HL-60 (cell line): ENCODE measurements at places on chromosomes 5 and 9.
A peak's percentile ranks its signal among the peaks of the same experiment; 100 is the strongest.

DNA sequence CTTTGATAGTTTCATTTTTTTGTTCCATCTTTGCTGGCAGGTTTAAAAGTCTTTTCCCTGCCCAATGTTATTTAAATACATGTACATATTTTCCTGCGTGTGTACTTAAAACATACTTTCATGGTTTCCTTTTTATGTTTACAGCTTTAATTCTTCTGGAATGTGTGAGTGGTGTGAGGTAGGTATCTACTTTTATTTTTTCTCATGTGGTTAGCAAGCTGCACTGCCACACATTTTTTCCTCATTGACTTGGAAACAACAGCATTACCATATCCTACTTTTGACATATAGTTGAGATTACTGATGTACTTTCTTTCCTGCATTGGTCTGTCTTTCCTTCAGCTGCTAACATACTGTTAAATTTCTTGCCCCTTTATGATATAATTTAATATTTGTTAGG is 51.4 kb upstream of the COL15A1 start:
- DNase-seq: no peak

DNA sequence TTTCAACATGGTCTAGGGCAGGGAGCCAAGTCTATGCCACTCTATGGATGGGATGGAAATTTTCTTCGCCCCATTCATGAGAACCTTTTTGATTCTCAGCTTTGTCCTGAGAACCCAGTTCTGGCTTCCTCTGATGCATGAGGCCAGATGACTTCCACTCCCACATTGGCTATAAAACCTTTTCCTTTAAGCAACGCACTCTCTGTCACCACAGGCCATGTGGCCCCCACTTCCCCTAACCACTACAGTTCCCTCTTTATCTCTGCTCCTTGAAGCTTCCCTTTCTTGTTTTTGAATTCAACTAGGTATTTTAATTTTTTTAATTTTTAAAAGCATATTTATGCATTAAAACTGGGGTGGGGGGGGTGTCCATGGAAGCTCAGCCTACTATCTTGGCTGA is 401.3 kb downstream of the ENC1 start:
- peak; percentile 76 for DNase-seq

DNA sequence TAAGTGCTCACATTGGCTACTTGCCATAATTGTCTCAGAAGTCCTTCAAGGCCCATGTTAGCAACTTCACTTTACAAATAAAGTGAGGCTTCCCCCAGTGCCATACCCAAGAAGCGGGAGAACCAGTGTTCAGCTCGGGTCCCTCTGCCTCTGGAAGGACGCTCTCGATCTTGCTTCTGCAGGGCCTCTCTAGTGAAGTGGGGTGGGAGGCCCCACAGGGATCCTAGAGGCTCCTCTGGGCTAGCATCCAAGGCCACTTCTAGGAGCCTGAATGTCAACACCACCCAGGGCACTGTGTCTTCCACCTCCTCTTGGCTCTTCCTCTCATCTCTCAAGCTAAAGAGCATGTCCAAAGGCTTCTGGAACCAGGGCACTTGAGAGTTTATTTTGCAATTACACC is 282.5 kb downstream of the GADD45G start:
- DNase-seq: no peak

GRCh38 chr5:72818866-72819534 is 2.5 kb downstream of the TNPO1 start:
- DNase-seq: no peak

DNA sequence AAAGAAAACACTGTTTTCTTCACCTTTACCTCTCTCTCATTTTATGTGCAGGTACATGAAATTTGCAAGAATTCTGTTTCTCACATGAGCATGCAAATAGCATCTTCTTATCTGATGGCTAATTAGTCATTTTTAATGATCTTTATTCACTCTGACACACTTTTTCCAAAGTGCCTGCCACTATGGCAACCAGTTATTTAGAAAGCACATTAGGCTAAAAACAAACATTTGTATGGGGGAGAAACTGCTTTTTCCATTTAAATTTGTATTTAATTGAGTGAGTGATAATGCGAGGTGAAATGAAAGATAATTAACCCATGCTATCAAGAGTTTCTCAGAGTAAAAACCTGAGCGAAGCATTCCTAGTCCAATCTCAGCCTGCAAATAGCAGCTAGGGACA is 365.0 kb downstream of the MAT2B start:
- no peak for DNase-seq

- DNase-seq: no peak
Observed at GRCh38 chr5:72651779-72652178, 144.6 kb upstream of the ZNF366 start.

DNA sequence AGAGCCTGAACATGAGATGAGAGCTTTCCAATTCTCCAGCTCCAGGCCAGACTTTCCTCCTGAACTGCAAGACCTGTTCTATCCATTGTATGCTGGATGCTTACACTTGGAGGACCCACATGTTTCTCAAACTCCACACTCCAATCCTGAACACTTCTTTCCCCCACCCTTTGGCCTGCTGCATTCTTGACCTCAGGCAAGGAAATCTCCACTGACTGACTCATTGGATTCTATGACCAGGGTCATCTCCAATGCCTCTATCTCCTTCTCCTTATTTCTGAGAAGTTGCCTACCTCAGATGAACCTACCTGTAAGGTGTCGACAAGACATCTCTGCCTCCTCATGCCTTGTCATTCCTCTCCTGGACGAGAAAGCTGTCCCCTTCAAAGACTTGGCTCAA is 153.6 kb downstream of the CRB2 start:
- no peak for DNase-seq

- DNase-seq: no peak
Observed at GRCh38 chr5:145680767-145681166, 154.4 kb downstream of the PRELID2 start.

DNA sequence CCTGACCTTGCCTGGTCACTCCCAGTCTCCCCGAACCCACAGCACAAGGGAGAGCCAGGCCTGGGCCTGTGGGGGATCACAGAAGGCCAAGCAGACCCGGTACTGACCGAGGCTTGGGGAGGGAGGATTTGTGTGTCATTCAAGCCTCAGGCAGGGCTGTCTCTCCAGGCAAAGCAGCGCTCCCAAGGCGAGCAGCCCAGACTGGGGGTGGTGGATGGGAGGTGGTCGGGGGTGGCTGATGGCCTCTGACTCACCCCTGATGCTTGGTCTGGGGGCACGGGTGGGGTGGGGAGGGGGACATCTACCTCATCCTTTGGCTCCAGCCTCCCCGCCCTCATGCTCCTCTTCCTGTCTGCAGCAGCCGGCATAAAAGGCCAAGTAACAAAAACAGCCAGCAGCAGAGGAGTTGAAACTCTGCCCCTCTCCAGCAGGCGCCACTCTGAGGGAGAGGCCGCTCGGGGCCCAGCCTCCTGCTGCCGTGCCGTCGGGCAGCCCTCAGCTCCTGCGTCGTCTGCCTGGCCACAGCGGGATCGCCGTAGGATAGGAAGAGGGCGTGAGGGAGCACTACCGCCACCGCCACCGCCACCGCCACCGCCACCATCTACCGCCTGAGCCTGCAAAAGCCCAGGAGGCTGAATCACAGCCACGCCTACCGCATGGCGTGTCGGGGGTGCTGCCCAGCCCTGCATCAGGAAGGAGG is 166.0 kb downstream of the OLFM1 start:
- DNase-seq: no peak

DNA sequence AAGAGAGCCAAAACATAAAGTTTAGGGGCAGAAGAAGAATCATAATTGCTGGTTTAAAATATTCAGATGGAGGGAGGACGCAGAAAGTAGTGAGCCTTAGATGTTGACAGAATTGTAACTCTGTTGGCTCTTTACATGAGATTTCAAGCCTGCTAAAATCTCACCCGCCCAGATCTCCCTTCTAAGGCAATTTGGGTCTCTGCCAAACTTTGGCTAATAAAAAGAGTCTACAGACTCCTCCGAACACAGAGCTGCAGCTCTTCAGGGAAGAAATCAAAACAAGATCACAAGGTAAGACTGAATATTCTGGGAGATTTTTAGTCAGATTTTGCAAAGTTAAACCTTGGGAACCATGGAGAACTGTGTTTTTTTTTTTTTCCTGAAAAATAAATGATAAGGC is at the start of gene IL33:
TSS of gene IL33 (plus strand) at position 246 of the 400 bp plus-strand sequence. CDS start 25,888 bp downstream, outside the sequence.
- no peak for DNase-seq

DNA sequence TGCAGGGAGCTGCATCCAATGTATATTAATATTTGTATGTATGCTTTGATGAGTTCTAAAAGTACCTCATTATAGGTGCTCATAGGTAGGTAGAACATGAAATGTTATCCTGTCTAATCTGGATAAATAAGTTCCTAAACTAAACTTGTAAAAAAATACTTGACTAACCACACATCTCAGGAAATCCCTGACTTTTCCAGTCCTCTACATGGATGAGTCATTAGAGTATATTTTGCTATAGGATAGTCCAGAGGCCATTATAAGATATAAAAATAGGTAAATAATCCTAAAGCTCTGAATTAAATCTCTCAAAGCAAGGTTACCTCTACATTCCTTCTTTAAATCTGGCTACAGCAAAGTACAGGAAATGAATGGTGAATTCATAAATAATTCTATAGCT is 404.3 kb downstream of the RAB3C start:
- DNase-seq: no peak

DNA sequence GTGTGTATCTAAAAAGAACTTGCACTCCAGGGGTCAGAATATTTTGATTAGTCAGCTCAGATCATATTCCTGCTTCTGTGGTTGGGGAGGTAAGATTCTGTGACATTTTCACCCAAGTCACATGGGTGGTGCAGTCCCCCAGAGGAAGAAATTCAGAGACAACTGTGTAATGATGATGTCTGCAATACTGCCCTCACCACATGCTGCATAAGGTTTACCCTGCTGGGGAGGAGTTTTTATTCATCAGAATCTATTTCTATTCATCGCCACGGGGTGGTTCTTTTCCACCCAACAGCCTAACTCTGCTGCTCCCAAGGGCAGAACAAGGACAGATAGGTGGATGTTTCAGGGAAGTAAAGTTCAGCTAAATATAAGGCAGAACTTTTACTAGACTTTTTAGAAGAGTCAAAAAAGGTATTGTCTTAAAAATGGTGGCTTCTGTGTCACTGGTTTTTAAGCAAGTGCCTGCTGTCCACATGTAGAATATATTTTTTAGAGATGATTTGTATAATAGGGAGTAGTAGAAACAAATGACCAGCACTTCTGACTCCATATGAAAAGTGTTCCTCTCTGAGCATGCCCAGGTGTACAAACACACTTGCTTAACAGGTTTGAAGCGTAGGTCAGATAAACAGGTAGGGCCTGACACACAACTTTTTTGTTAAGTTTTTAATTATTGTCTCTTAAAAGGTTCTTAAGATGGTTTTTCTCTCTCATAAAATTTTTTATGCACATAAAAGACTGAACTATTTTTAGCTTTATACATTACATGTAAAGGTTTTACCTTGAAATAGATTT is 352.7 kb downstream of the LRRC70 start:
- DNase-seq: no peak

GRCh38 chr5:6493681-6494454 is 45.2 kb downstream of the UBE2QL1 start:
- DNase-seq: no peak

- DNase-seq: no peak
Observed at GRCh38 chr5:178808886-178809285, 50.9 kb upstream of the ZNF354B start.

GRCh38 chr9:117184173-117184572 is 230.7 kb downstream of the ASTN2 start:
- DNase-seq: no peak

DNA sequence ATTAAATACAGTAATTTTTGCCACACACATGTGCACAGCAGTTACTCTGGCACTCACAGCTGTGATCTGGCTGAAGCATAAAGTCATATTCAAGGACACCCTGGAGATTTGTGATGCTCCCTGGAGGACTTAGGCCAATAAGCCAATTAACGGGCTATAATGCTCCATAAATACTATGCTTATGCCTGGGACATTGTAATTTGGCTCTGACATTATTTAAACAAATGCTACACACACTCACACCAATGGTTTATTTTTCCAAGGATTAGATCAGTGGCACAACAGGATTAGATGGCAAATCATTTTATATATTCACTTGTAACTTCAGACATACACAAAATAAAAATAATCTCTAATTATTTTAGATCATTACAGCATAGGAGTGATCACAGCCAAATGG is 111.2 kb downstream of the LMNB1 start:
- DNase-seq: no peak

- no peak for DNase-seq
Observed at GRCh38 chr9:21919377-21920362, 74.5 kb downstream of the CDKN2A start.

DNA sequence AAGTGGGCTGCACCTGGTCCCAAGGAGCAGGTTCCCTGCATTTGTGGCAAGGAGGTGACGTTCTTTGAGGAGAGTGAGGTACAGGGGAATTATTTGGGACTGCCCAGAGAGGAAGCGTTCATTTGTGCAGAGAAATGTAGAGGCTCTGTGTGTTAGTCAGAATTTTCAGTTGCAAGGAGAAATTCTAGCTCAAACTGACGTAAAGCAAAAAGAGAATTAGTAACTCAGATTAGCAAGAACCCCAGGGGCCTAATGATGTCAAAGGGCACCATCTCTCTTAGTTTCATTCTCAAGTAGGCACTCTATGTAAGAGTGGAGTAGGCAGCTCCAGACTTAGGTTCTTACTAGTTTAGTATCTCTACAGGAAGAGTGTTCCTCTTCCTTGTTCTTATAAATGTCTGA is 2.4 kb upstream of the TXN start:
- no peak for DNase-seq

DNA sequence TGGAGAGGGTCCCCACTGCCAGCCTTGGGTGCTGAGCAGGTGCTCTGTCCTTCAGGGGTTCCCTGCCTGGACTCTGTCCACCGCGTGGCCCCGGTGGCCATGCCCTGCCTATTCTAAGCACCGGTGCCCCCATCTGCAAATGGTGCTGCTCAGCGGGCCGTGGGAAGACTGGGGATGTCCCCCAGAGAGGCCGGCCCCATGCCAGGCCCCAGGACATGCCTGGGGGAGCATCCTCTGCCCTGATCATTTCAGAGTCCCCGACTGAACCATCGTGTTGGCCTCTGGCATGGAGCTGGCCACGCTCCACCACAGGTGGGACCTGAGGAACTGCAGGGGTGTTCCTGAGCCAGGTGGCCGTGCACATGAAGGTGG is 64.7 kb downstream of the RXRA start:
- no peak for DNase-seq

DNA sequence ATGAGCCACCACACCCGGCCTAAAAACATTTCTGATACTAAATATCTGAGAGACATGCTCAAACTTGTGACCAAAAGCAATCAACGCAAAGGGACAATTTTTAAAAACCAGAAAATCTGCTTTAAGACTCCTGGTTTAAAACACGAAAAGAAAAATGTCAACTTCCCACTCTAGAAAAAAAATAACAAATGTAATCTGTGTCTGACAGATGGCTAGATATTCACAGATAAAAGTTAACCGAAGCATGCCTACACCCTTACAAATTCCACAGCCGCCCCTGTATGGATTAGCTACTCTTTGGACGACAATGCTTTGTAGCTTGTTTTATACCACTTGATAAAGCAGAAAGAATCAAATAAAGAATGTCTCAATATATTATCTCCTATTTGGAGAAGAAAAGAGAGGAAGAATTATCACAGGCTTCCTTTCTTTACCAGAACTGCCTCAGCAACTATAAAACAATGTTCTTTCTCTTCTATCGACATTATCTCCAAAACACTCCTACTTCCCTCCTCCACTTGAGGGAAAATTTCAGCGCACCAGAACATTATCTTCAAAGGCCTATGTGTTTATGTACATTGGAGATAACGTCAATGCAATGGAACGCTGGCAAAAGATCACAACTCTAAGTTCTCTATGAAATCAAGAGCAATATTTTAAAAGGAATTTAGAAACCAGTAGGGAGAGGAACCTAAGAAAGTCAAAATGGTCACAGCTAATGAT is 26.2 kb downstream of the CEMIP2 start:
- no peak for DNase-seq

GRCh38 chr9:91949392-91949945 is 559 bp downstream of the ROR2 start:
- DNase-seq: no peak

GRCh38 chr9:35814106-35814840 is 569 bp downstream of the HINT2 start:
- peak; percentile 65 for DNase-seq
